Fibroblast of skin of right biceps (primary cell): ENCODE measurements at places on chromosomes 11 and 22.

- DNase-seq: no peak
These were observed 969 bp downstream of the CCDC117 start for GRCh38 chr22:28773461-28773867.

DNA sequence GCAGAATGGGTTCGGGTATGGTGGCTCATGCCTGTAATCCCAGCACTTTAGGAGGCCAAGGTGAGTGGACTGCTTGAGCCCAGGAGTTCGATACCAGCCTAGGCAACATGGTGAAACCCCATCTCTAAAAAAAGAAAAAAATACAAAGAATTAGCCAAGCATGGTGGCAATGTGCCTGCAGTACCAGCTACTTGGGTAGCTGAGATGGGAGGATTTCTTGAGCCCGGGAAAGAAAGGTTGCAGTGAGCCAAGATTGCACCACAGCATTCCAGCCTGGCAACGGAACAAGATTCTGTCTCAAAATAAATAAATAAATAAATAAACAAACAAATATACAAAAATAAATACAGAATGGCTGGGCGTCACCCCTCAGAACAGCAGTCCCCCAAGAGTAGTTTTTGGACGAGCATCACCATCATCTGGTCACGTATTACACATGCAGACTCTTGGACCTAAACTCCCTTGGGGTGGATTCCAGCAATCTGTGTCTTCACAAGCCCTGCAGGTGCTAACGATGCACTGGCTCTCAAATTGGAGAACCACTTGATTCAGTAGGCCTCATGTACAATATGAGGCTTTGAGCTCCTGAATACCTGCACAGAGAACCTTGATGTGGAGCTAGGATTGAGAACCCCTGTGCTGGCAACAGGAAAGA lies 33.5 kb downstream of the CLMP start:
- DNase-seq: no peak

DNA sequence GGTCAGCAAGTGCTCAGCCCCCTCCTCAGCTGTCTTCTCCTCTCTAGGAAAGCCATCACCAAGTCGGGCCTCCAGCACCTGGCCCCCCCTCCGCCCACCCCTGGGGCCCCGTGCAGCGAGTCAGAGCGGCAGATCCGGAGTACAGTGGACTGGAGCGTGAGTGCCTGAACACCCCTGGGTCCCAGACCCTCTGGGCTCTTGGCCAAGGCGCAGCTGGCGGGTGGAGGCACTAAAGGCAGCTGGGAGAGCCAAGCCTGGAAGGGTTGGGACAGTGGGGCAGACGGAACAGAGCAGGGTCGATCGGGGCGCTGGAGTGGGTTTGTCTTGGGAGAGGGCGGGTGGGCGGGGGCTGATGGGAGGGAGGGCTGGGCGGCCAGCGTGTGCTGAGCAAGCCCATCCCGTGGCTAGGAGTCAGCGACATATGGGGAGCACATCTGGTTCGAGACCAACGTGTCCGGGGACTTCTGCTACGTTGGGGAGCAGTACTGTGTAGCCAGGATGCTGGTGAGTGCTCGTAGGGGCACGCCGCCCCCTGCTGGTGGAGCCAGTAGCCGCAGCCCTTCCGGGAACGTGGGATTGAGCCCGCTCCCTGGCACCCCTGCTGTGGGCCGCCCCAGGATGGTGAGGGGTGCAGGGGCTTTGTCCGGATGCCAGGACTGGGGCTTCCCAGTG lies 14.1 kb upstream of the MDK start:
- DNase-seq: peak; percentile 51

DNA sequence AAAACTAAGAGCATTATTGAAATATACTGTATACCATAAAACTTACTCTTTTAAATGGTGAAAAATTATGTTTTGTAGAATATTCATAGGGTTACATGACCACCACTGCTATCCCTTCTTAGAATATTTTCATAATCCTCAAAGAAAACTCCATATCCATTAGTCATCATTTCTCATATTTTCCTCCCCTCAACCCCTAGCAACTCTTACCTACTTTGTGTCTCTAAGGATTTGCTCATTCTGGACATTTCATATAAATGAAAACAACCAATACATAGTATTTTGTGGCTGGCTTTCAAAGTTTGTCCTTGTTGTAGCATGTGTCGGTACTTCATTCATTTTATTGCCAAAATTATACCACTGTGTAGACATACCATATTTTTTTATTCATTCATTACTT lies 863.8 kb downstream of the KCNA4 start:
- DNase-seq: peak; percentile 58

GRCh38 chr11:60078745-60079144 lies 9.7 kb upstream of the MS4A2 start:
- no peak for DNase-seq

DNA sequence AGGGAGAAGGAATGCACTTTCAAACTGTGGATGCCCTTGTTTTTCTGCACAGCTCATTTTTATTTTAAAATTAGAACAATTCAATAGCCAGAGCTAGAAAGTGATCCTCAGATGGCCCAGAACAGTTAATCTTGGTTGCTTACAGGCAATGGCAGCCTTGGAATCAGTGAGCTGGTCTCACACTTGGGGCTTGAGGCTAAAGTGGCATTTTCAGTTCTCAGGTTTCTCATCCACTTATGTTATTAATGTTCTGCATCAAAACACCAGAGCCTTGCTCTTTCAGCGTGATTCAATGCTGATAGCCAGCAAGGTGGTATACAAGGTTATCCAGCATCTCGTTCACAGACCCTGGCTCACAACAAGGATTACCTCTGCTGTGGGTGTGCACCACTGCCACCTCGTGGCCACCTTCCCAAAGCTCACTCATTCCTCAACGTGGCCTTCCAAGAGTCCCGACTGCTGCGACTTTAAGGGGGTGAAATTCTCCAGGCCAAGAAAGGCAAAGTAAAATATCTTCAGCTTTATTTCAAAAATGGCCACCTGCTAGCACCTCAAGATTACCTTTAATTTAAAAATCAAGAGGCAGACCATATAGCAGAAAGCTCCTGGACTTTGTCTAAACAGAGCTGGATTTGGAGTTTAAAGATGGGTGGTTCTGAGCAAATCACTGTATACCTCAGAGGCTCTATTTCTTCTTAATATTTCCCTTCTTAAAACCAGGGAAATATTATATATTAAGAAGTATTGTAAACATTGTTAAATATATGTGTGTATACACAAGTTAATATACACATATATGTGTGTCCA lies 34.2 kb upstream of the FSHB start:
- peak; percentile 42 for DNase-seq

GRCh38 chr11:58745705-58746364 lies 14.1 kb upstream of the GLYAT start:
- no peak for DNase-seq

DNA sequence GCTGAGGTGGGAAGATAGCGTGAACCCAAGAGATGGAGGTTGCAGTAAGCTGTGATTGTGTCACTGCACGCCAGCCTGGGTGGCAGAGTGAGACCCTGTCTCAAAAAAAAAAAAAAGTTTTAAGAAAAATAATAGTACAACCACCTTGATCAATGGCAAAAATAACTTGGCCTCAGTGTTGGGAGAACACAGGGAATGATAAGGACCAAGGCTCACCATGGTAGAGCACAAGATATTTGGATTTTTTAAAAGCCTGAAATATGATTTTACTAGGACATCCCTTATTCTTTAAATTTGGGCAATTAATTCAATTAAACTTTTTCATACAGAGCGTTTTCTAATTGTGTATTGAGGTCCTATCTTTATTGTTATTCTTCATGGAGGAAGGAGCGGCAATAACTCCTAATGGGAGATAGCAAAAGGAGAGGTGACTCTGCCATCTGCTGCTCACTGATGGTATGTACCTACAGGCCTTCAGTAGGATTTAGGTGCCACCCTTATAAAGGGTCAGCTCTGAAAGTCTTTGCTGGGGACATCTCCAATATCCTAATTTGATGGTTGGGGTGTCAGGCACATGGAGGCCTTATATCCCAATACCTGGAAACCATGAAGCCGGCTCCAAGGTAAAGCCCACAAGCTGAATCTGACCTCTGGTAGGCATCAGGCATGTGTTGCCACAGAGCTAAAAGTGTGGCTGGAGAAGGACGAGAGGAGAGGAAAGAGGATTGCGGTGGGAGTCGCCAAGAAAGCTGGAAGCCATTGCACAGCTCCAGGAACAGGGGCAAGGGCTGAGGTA lies 21.9 kb upstream of the POLD3 start:
- peak; percentile 33 for DNase-seq

GRCh38 chr11:92131289-92131865 lies 93.2 kb upstream of the FAT3 start:
- DNase-seq: peak; percentile 89

- DNase-seq: no peak
These were observed 141.8 kb downstream of the TEAD1 start for GRCh38 chr11:12815931-12816494.

GRCh38 chr11:74008373-74009229 lies at the start of gene UCP3:
UCP3 (minus strand) TSS chr11:74009085; CDS start chr11:74007042, 2,043 bp downstream.
- DNase-seq: no peak

- peak; percentile 75 for DNase-seq
These were observed 1077.3 kb downstream of the TBC1D22A start for GRCh38 chr22:47839595-47840227.

GRCh38 chr11:72584293-72584938 lies 89.8 kb downstream of the PDE2A start:
- DNase-seq: peak; percentile 11

DNA sequence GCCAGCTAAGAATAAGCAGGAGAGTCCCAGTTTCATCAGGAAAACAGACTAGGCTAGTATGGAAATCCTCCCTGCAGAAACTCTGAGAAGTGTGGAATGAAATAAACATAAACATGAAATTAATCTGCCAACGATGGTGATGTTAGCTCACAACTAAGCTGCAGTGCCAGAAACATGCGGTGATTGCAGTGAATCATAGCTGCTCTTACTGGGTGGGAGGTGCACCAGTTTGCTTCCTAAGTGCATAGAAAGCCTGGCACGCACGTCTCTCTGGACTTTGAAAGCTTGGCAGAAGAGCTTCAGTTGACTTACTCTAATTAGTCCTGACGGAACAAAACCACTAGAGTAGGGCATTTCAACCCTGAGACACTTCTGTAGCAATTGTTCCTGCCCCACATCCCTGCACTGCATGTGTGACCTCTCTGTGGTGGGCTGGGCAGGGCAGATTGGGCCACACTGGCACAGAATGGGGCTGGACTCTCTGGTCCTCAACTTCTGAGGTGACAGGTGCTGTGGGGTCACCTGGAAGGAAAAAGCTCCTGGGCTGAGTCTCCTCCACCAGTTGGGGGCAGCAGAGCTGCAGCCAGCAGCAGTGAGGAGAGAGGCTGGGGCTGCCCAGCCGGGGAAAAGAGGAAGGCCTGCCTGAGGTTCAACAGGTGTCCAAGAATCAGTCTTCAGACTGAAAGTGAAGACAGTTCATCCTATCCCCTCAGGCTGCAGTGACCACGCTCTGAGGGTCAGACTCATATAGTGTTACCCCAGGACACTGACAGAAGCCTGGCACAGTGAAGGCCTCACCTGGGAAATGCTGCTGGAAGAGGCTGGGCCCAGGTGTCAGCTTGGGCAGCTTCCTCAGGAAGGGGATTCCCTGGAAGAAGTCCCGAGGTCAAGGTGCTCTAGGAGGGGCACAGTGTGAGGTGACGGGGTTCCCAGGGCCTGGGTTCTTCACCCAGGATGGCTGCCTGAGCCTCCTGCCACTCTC lies 40.5 kb downstream of the GGTLC2 start:
- peak; percentile 46 for DNase-seq

GRCh38 chr11:26995701-26996460 lies 2.0 kb downstream of the FIBIN start:
- DNase-seq: no peak

GRCh38 chr22:21025266-21025665 lies 7.1 kb downstream of the SLC7A4 start:
- DNase-seq: no peak

DNA sequence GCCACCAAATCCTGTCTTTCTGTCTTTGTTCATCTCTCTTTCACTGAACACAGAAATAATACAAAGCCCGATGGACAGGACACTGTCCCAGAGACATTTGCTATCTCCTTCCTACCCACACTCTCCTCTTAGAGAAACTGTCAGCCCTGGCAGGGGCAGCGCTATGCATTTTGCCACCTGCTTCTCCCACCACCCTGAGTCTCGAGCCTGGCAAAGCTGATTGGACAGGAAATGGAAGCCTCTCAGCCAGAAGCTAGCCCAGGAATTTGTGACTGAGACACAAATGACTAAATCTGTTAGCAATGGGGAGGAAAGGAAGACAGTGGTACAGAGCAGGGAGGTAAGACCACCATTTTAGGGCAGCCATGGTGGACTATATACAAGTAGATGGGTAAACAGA lies 14.9 kb upstream of the GALNT18 start:
- no peak for DNase-seq

- peak; percentile 71 for DNase-seq
These were observed 537.3 kb downstream of the OPCML start for GRCh38 chr11:132994966-132995365.

DNA sequence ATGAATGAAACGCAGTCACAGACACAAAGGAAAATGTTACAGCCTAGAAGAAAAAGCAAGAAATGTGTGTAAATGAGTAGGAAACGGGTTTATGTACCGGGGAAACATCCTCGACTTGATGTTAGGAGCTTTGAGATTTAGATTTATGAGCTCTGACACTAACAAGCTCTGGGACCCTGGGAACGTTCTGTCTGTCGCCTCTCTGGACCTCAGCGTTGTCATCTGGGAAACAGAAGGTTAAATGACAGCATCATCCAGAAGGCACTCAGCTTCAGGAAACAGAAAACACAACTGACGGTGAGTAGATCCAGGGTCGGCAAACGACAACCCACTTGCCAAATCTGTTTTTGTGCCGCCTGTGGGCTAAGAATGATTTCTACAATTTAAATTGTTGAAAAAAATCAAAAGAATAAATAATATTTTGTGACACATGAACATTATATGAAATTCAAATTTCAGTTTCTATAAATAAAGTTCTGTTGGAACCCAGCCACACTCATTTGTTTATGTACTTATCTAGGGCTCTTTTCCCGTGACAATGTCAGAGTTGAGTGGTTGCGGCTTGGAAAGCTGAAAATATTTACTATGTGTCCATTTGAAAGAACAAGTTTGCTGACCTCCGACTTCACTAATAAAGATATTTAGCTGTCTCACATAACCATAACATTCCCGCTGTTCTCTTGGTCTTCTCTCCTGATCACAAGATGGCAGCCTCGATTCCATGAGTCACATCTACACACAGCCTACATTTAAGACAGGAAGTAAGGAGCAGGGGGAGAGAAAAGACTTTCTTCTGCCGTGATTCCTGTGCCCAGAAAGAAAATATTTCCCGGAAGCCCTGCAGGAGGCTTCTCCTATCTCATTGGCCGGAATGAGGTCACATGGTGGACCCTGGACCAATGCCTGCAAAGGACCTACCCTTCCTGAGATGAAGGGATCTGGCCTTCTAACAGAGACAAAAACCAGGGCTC lies 47.1 kb upstream of the SYT13 start:
- DNase-seq: peak; percentile 76

- DNase-seq: no peak
These were observed at the start of gene MRGPRE for GRCh38 chr11:3231851-3232744. MRGPRE (minus strand) TSS chr11:3232417; CDS start chr11:3228799, 3,618 bp downstream.

- DNase-seq: no peak
These were observed 16.4 kb downstream of the EHF start for GRCh38 chr11:34637303-34637702.

GRCh38 chr11:117712530-117712929 lies 84.5 kb downstream of the DSCAML1 start:
- no peak for DNase-seq

- peak; percentile 65 for DNase-seq
These were observed 119.9 kb upstream of the RASSF10 start for GRCh38 chr11:12889243-12889642.
